HT1080 (cell line): ENCODE measurements at places on chromosomes 16 and 17. TPM values are rescaled to one million over a fixed set of nuclear protein-coding genes. Genes with fewer than 3 reads are reported as not detected.

Gene UBE2O
- total RNA-seq, result 17.3 and 18.9 TPM in 2 replicates

Gene RNF135
- 13.6 and 14.9 TPM in 2 replicates for total RNA-seq

Gene WNT9B
- total RNA-seq, result not detected in 2 replicates

Gene SAMD14
- total RNA-seq, result 0.50 TPM in 1 of 2 replicates, not detected in the other

Gene ZNF624
- 2.2 and 4.8 TPM in 2 replicates for total RNA-seq

Gene ZNF267
- 11.1 and 11.5 TPM in 2 replicates for total RNA-seq
